ENCODE measurements at places on chromosomes 11 and 22.

DNA sequence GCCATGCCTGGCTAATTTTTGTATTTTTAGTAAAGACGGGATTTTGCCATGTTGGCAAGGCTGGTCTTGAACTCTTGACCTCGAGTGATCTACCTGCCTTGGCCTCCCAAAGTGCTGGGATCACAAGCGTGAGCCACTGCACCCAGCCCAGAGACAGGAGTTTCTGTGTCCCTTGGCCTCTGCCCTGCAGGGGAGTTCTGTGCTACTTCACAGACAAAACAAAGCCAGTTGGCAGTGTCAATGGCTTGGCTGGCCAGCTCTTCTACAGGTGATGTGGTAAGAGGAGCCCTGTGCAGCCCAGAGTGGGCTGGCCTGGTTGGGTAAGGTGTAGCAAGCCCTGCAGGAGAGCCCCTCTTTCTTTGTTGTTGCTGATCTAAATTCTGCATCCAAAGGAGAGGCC, 60.5 kb upstream of the SHISAL1 start:
- no peak for DNase-seq

DNA sequence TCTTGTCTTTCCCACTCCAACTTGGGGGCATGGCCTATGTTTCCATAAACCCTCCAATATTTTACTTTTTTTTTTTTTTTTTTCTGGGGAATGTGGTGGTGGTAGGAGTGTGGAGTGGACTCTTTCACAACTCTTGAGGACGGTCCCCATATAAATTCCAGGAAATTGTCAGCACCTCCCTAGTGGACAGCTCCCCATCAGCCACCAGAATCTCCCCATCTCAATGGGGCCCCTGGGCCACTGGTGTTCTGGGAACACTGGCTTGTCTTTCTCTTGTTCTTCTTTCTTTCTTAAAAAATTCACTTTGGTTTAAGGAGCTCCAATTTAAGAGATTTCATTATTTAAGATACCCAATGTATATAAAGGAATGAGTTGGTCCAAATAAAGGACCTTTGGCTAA, 74.1 kb downstream of the ADM start:
- DNase-seq = peak; percentile 34

DNA sequence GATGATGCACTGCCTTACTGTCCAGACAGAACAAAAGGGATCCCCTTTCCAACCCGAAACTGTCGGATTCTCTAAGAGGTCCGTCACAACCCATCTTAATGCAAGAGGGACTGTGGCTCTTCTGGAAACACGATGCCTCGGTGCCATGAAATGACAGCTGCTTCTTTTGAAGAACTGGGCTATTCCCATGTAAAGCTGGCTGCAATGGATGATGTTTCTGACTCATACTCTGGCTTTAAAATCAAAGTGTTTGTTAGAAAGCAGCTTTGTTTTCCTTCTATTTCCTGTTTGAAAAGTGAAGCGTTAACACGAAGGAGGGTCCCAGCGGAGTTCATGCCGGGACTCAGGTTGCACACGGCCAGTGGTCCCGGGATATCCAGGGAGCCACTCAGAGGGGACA, 3.1 kb downstream of the TP53AIP1 start:
- DNase-seq = no peak

- no peak for DNase-seq
Observed at GRCh38 chr11:131888230-131888855, 517.9 kb downstream of the NTM start.

GRCh38 chr11:65086809-65087208, 2.8 kb downstream of the ZFPL1 start:
- no peak for DNase-seq

Data from endothelial cell (in vitro differentiated cells).